NCI-H2171 (cell line): ENCODE measurements at places on chromosomes 3 and 15.

- no peak for DNase-seq
Measured at GRCh38 chr3:3907023-3907422, 107.8 kb downstream of the LRRN1 start.

DNA sequence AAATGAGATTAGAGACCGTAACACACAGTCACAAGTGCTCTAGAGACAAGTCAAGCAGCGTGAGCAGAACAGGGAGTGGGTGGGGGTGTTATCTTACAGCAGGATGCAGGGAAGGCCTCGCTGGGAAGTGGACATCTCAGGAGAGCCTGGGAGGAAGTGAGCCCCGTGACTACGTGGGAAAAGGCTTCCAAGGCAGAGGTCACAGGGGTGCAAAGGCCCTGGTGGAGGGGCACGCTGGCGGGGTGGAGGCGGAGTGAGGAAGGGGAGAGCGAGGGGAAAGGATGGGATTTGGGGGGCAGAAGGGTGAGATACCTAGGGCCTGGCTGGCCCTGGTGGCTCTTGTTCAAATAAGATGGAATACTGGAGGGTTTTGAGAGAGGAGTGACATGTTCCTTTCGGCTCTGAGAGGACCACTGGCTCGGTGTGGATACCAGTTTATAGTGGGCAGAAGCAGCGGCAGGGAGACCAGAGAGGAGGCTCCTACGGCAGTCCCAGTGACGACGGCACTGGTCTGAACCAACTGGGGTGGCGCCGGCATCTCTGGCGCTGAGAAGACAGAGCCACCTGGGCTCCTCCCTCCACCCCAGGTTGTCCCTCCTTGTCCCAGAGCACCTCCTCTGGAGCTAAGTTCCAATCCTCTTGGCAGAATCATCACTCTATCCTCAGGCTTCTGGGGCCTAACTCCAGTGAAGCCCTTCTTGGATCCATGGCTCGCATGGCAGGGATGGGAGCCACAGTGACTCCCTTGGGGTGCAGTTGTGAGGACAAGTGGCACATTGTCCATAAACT is 266.2 kb upstream of the LYSMD4 start:
- no peak for DNase-seq

- DNase-seq, result no peak
Measured at GRCh38 chr3:128367761-128368160, 98.9 kb downstream of the DNAJB8 start.

- no peak for DNase-seq
Measured at GRCh38 chr3:154758109-154758868, 321.8 kb upstream of the MME start.

DNA sequence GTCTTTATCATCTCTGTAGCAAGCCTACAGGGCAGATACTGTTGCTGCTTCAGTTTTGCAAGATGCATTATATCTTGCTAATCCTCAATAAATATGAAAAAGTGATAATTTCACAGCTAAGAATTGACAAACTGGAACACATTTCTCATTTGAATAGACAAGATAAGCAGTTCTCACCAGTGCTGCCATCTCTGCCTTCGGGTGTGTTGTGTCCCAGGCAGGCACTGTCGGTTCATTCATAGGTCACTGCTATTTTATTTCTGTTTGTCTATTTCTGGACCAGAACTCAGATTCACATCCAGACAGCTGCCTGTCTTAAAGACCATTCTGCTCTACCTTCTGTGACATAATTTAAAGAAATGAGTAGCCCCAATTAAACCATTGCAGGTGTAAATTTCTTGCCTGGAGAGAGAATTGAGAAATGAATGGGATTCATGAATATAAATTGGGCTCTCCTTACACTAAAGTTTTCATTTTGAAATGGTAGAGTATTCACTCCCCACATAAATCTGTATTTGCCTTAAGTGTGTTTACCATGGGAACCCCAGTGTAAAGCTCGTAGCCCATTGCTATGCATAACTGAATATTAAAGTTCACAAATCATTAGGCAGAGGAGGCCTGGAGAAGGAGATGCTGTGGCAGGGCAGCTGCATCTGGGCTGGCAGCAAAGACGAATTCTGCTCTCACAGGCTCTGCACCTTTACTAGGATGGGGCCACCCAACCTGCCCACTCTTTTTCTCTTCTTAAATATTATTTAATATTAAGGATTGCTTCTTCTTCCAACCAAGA is 149.9 kb downstream of the ARPP21 start:
- no peak for DNase-seq

GRCh38 chr3:157417247-157417646 is 19.4 kb upstream of the PTX3 start:
- DNase-seq, result no peak

DNA sequence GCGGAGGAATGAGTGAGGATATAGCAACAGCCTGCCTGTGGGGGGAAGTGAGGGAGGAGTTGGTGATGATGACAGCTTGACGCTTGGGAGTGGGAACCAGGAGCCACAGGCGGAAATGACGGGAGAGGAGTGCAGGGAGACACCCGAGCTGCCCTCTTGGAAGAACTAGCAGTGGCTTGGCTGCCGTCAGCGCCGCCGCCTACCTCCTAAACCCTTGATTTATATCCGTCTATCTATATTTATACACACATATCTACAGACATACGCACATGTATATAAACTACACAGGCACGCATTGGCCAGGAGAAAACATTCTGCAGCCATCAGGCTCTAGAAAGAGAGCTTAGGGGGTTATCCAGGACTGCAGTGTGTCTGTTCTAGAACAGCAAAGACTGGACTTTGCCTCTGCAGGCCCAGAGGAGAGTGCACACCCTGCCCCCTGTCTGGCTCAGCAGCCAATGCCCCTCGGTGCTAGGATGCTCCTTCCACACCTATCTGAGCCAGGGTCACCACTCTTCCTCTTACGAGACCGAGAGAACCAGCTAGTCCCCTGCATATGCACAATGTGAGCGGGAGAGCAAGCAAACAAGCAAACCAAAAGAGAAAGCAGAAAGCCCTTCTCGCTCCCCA is 45.3 kb upstream of the MAGEF1 start:
- no peak for DNase-seq

DNA sequence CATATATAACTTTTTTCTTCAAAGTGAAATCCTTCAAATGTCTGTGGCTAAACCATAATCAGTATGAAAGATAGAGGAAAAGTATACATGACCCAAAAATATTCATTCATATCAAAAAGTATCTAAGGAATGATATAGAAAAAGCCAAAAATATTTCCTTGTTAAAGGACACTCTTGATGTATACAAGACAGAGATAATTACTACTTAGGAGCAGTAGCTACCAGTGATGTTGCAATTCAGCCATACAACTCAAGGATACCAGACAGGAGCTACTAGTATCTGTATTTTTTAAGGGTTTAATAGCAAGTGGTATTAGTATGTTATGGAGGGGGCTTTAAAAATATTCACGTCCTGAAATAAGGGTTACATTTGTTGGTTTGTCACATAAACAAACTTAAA is 37.0 kb downstream of the FBXL22 start:
- DNase-seq, result no peak

GRCh38 chr3:37489355-37489754 is 315.0 kb upstream of the LRRFIP2 start:
- no peak for DNase-seq

GRCh38 chr3:190644766-190645165 is 130.9 kb downstream of the IL1RAP start:
- no peak for DNase-seq

GRCh38 chr3:156424758-156425157 is 130.2 kb downstream of the SSR3 start:
- DNase-seq, result no peak

DNA sequence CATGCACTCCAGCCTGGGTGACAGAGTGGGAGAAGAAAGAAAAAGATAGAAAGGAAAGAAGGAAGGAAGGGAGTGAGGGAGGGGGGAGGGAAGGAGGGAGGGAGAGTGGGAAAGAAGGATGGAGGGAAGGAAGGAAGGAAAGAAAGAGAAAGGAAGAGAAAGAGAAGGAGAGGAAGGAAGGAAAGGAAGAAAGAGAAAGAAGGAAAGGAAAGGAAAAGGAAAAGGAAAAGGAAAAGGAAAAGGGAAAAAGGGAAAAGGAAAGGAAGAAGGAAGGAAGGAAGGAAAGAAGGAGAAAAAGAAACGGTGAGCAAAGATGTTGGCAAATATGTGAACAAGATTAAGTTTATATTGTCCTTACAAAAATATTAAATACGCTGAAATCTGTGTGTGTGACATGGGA is 36.2 kb upstream of the TICRR start:
- no peak for DNase-seq

DNA sequence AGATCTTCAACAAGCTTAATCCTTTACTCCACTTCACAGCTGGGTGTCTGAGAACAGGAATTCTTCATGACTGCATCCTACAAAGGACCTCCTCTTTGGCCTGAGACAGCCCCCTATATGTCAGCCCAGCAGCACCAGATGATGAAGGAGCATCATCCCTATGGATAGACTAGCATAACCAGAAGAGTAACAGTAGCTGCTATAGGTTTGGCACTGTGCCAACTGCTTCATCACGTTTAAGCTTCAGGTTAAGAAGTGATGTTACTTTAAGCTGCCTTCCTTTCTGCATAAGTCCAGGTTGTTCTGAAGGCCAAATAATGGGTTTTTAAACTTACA is 50.6 kb downstream of the CMSS1 start:
- DNase-seq, result peak; percentile 14

- no peak for DNase-seq
Measured at GRCh38 chr3:58696093-58696492, 29.5 kb upstream of the FAM3D start.

DNA sequence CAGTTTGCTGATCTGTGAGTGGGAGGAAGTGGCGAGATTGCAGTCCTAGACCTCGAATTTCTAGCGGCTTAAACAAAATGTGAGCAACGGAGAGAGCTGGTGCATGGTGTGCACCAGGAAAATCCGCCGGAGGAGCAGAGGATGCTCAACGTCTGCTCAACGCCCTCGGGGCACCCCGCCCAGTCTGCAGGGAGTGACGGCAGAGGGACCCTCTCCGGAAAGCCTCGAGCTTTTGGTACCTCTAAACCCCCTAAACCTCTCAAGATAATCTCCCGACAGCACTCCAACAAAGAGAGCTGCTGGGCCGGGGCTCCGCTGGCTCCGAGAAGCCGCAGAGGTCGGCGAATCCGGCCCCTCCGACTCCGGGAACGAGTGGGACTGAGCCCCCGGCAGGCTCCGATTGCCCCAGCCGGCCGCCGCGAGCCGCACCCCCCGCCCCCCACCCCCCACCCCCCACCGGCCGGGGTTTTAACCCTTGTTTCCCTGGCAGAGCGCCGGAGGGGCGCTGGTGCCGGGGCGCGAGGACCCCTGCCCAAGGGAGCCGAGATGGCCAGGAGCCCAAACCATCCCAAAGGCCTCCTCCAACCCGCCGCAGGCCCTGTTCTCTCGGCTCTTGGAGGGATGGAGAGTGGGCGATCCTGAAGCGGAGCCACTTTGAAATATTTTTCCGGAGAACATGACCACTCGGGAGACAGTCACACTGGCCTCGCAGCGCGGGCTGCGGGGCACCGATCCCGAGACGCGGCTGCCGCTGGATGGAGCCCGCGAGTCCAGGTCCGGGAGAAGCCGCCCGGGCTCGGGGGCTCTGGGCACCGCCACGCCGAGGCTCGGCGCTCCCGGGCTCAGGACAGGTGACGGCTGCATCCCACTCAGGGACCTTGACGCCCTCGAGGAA is 1.5 kb downstream of the MEGF11 start:
- DNase-seq, result peak; percentile 62

GRCh38 chr3:187454085-187454815 is 86.1 kb downstream of the RTP4 start:
- no peak for DNase-seq

DNA sequence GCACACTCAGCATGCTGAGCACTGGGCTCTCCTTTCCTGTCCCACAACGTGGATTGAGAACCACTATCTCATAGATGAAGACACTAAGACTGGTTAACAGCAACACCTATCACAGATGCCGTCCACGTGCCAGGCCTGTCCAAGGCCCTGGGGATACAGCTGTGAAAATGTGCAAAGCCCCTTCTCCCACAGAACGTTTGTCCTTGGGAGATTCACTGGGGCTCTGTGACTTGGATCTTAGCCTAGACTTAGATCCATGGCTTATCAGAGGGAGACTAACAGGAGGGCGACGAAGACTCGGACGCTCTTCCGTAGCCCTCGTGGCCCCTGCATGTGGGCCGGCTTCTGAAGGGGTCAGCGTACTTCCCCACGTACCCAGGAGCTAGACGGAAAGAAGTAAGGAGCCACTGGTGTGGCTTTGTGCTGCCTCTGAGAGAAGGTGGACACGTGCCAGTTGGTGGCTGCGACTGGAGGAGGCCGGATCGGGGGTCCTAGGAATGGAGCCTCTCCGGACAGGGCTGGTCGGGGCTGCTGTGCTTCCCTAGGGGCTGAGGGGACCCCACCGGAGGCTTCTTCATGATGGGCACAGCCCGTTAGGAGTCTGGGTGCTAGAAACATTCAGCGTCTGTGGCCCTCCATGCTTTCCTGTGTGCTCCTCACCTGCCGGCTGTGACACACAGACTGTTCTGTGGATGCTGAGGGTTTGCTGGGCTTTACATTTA is 964 bp downstream of the NRROS start:
- no peak for DNase-seq
